Suppressor macrophage treated with lipopolysaccharide for 1 hour (primary cell): ENCODE measurements at places on chromosomes 3 and 15.

DNA sequence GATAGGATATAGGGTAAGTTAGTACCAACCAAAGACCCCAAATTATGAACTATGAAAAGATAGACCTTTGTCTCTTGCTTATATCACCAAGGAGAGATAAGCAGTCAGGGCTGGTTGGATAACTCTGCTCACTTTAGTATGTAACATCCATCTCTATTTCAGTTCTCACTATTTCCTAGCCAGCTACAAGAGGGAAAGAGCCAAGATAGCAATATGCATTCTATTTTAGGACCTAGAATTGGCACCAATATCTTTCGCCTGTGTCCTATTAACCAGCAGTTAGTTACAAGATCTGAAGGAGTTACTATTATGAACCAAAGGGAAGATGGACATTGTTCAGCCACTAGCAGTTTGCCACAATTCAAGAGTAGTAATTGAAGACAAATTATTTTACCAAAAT is 457.5 kb downstream of the NSUN3 start:
- no peak for DNase-seq

- no peak for DNase-seq
These were observed 18.2 kb upstream of the HCN4 start for GRCh38 chr15:73386886-73387506.

GRCh38 chr15:54045397-54045796 is 67.2 kb downstream of the UNC13C start:
- DNase-seq = no peak

GRCh38 chr3:49638445-49638844 is 35.7 kb upstream of the APEH start:
- peak; percentile 4 for DNase-seq

DNA sequence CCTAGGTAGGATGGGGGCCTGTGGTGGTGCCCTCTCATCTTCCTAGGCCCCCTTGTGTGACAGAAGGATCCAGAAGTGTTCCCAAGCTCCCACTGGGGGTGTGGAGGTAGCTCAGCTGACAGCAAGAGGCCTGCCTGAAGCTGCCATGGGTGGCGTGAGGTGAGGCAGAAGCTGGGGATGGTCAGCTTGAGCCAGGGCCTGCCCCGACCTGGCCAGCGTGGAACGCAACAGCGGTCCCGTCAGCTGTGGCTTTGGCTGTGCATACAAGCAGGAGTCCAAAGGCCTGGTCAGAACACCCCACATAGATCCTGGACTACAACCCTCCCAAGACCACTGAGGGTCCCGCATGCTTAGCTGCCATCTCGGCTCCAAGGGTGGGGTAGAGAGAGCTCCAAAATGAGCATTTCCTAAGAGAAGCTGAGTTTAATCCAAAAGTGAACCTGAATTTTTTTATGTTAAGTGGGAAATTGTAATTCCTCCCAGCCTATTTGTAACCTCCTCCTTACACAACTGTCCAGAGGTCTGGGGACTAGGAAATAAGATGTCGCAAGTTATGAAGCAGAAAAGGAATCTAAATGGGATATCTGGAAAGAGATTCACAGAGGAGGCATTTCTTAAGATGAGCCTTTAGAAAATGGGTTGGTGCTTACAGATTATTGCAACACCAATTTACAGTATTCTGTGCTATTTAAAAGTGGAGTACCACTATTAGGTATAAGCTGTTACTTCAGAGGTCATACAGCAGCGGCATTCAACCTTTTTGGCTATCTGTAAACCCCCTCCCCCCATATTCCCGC is 9.9 kb upstream of the PLA2G4D start:
- no peak for DNase-seq

DNA sequence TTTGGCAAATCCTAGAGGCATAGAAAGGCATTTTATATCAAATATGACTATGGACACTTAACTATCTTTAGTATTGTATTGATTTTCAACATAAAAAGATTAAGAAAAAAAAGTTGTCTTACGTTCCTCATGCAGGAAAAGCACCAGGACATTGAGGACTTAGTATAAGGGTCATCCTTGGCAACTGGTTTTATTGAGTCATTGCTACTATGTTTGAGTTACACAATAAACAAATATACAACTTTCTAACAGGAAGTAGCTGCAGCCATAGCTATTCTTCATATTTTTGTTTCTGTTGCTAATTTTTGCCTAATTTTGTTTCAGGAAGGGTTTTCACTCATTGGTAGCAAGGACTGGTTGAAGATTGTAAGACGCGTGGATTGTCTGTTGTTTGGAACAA is 93.0 kb downstream of the NPTN start:
- peak; percentile 47 for DNase-seq

- no peak for DNase-seq
These were observed 112.6 kb downstream of the SQOR start for GRCh38 chr15:45747426-45747825.

- no peak for DNase-seq
These were observed 1006.7 kb upstream of the ALCAM start for GRCh38 chr3:104360038-104360437.

- peak; percentile 65 for DNase-seq
These were observed 48.9 kb upstream of the TCF12 start for GRCh38 chr15:56869573-56869972.

- DNase-seq = no peak
These were observed 25.0 kb downstream of the SCG3 start for GRCh38 chr15:51706291-51706690.

- DNase-seq = no peak
These were observed 757.9 kb downstream of the ROBO1 start for GRCh38 chr3:79009861-79010260.

DNA sequence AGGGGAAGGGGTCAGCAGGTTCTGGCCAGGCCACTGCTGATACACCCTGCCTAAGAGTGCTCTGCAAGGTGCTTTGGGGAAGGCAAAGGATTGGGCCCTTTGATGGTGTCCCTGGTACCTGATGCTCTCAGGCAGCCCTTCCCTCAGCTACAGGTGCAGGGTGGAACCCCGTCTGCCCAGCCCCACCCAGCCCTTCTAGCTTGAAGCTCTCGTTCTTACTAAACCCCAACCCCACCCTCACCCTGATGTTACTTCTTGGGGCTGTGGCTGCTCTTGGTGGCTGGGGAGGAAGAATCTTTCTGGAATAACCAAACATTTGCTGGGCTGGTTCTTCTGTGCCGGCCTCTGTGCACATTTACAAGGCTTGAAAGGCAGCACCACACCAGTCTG is 6.4 kb downstream of the GNAI2 start:
- no peak for DNase-seq

DNA sequence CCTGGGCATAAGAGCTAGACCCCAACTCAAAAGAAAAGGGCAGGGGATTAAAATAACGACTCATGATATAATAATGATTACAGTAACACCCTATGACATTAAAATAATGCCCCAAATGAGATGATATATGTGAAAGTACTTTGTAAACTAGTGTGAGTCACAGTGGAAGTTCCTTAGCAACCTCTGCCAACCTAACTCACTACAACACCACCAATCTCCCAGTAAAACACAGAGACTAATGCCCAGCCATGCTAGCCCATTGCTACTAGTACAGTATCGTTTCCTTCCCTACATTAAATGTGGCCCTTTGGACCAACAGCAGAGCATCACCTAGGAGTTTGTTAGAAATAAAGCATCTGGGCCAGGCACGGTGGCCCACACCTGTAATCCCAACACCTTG is 11.2 kb upstream of the ADAMTS7 start:
- peak; percentile 15 for DNase-seq

- DNase-seq = no peak
These were observed 20.1 kb downstream of the ZNF80 start for GRCh38 chr3:114217266-114217665.

GRCh38 chr15:40347559-40348473 is 3.0 kb upstream of the PHGR1 start:
- no peak for DNase-seq

DNA sequence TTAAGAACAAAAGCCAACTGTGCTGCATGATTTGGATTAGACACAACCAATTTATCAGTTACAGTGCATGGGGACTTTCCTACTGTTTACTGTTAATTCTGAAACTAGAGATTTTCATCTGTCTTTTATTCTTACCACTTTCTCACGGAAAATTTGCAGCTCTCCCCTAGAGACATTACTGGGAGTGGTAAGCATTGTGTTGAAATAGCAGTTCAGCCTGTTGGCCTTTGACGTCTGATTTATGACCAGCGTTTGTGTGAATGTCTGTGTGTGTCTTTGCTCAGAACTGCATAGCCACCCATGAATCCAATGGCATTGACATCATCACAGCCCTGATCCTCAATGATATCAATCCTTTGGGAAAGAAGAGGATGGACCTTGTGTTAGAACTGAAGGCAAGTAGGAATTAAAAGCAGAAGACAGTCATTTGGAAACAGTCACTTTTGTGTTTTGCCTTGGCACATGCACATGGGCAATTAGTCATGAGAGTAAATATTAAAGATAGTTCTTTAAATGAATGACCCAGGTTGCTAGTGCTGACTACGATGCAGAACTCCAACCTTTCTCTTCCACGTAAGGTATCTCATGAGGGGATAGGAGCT is 202.2 kb upstream of the BHLHE40 start:
- no peak for DNase-seq

DNA sequence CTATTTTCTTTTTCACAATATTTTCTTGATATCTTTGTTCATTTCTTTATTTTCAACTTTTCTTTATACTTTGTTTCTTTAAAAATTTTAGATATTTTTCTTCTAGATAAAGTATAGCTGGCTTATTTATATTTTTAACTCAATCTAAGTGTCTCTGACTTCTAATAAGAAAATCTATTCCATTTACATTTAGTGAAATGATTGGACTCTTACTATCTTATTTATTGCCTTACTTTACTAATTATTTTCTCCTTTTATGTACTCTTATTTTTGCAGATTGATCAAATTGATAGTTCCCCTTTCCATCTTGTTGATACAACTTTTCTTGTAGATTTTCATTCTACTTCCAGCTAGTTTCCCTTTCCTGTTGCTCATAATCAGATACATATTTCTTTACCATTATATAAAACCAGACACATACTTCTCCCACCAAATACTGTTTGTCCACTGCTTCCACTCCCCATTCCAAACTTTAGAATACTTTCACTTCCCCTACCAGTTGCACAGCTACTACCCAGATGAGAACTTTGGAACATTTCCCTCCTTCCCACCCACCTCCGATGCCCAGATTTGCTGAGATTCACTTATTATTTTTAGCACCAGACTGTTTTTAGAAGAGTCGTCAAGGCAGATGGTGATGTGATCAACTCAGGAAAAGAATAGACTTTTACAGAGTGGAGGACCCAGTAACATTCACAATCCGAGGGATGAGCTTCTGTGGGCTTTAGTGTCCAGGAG is 151.5 kb downstream of the LIPC start:
- DNase-seq = peak; percentile 51

DNA sequence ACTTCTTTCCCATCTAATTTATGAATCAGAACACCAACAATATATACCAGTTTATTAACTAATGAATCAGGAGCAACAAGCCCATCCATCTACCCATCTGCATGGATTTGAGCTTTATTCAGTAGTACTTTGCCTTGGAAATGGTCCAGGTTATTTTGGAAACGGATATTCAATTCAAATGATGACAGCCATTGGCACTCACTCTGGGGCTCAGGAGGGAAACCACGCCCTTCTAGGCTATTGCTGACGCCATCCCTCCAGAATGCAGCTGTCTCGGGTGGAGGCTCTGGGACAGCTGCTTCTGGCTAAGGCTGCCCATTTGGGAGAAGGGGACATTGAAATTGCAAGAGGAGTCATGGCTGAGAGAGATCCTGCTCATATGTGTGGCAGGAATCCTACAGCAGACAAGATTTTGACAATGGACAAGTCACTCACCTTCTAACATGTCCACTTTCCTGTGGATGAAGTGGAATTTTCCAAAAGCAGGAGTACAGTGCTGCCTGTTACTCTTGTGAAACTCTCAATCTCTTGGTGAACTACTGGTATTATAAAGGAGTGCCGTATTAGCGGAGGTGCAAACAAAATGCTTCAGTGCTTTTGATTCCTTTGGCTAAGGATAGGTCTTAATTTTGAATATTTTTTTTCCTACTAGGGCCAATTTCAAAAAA is 29.3 kb upstream of the TRAK1 start:
- DNase-seq = peak; percentile 55

DNA sequence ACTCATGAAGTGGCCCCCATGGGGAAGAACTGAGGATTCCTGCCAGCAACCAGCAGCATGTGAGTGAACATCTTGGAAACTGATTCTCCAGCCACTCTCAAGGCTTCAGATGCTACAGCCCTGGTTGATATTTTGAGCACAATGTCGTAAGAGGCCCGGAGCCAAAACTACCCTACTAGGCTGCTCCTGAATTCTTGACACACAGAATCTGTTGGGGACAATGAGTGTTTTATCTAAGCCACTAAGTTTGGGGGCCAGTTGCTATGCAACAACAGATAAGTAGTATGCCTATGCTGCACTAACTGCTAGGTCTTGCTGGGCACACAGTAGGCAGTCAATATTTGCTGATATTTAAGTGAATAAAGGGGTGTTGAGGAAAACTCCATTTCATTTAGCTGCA is 89.9 kb upstream of the CHL1 start:
- DNase-seq = no peak

DNA sequence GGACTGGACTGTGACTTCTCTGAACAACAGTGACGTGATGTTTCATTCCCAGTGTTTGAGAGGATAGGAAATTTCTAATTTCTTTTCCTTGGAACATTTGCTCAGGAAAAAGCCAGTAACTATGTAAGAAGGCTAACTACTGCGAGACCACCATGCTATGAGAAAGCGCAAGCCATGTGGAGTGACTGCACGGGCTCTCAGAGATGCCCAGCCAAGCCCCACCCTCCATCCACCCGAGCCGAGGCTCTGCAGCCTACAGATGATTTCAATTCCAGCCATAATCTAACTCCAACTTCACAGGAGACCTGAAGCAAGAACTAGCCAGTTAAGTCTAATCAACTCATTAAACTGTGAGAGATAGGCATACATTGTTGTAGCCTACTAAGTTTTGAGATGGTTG is 124.3 kb downstream of the GREM1 start:
- no peak for DNase-seq

DNA sequence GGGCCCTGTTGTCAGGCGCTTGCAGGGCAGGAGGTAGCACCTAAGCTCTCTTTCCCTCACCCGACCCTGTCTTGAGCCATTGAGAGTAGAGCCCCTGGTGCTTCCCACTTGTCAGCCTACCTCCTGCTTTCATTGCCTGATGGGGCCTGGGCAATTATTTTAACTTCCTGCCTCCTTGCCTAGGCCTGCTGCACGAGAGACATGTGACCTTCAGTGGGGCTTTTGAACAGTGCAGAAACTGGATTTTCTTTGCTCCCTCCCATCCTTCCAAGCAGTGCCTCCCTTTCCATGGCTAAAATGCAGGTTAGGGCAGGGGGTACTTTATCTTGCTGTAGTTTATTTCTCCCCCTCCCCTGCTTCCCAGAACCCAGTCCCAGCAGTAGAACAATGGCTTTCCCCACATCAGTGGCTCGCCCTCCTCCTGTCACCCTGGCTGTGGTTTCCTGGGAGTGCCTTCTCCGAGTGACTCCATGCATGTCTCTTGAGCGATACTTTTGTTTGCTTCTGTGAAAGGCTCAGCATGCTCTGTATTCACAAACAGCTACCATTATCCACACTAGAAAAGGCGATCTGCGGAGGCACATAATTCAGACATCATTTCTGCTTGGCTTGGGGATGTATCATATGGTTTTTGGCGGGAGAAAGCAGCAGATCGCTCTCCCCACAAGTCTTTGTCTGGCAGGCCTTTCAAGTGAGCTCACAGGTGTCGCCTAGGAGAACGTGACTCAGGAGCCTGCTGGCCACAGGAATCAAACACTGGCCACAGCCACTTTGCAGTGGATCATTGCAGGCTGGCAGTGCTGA is 24.1 kb downstream of the PDIA5 start:
- no peak for DNase-seq

- no peak for DNase-seq
These were observed 13.2 kb downstream of the NR1I2 start for GRCh38 chr3:119794971-119795612.
